DMS79 treated with DMSO at 0.1 percent for 48 hours (cell line): ENCODE measurements at places on chromosomes 12 and 14.

- no peak for DNase-seq
These were observed 1150.7 kb downstream of the FSCB start for GRCh38 chr14:43356382-43356781.

DNA sequence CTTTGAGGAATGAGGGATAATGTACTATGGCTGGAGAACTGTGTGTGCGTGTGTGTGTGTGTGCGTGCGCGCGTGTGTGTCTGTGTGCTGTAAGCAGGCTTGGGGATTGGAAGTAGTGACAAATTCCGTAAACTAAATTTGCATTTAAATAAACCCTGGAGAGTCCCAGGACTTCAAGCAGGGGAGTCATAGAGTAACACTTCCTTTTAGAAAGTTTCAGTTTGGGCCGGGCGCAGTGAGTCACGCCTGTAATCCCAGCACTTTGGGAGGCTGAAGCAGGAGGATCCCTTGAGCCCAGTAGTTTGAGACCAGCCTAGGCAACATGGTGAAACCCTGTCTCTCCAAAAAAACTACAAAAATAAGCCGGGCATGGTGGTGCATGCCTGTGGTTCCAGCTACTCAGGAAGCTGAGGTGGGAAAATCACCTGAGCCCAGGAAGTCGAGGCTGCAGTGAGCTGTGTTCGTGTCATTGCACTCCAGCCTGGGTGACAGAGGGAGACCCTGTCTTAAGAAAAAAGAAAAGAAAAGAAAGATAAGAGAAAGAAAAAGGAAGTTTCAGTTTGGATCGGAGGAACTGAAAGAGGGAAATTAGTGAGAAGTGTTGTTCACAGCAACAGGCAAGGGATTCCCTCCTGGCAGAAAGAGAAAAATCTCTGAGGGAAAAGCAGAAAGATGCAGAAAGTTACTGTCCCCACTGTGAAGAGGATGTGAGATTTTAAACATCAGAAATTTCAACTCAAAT, 222.7 kb upstream of the SOX5 start:
- DNase-seq = no peak

- no peak for DNase-seq
These were observed 69.7 kb downstream of the HELB start for GRCh38 chr12:66371982-66372381.

DNA sequence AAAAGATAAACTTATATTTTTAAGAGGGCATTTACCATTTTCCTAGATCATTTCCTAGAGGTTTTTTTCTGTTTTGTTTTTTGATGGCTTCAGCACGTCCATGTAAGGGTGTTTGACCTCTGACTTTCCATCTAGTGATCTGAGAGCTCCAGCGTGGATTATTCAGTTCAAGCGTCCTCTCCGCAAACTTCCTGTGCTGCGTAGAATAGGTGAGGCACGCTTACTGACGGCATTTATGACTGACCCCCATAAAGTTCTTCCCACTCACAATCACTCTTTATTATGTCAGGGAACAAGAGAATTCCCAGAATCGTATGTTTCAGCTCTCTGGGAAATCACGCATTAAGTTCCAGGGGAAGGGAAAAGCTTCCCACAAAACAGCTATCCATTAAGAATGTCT, 16.4 kb downstream of the CCDC92 start:
- no peak for DNase-seq

DNA sequence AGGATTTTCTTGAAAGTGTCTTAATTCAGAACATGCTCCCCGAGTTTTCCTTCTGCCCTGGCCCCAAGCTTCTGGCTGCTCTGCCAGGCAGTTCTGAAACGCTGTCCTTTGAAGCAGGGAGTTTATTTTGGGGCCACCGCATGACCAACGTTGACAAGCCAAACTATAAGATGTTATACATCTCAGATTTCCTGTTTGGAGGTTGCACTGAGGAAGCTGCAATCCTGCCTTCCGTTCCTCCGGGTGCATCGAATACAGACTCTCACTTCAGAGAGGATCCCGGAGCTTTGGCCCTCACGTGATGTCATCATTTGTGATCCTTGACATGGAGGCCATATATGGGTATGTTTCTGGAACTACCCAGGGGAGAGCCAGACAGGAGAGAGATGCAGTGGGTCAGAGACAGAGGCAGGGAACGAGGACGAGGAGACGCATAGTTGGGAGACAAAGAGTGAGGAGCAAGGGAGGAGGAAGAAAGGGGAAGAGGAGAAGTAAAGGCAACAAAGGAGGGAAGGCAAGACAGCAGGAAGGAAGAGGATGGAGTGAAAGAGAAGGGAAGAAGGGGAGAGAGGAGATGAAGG, at the start of gene ASB2:
Gene ASB2, minus strand, starts transcription at position 94 of the 581 bp plus-strand sequence. CDS start 12,031 bp downstream, outside the sequence.
- no peak for DNase-seq

DNA sequence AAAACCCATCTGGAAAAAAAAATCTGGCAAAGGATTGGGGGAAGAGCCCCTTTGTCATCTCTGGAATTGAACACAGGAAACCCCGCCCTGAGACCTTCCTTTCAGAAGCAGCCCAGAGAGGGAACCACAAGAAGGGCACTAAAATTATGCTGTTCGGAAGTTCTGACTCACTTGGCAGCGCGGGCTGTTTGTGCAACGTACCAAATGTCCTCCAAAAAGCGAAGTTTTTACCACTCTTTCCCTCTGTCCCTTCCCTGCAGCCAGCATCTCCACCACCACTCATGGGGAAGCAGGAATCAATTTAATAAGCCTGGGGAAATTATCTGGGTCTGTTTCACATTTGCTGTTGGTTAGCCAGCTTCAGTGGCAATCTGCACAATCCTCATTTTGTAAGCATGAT, 3.2 kb upstream of the SYNE3 start:
- DNase-seq = no peak

- no peak for DNase-seq
These were observed 31.7 kb upstream of the TSPAN9 start for GRCh38 chr12:3045494-3045893.

- no peak for DNase-seq
These were observed 27.0 kb downstream of the SYNE3 start for GRCh38 chr14:95489214-95490137.

GRCh38 chr14:99465288-99465687, 15.4 kb downstream of the SETD3 start:
- DNase-seq = no peak
